Natural killer cell (primary cell): ENCODE measurements at places on chromosomes 7 and 10. TPM values are rescaled to one million over a fixed set of nuclear protein-coding genes. Genes with fewer than 3 reads are reported as not detected.

DNA sequence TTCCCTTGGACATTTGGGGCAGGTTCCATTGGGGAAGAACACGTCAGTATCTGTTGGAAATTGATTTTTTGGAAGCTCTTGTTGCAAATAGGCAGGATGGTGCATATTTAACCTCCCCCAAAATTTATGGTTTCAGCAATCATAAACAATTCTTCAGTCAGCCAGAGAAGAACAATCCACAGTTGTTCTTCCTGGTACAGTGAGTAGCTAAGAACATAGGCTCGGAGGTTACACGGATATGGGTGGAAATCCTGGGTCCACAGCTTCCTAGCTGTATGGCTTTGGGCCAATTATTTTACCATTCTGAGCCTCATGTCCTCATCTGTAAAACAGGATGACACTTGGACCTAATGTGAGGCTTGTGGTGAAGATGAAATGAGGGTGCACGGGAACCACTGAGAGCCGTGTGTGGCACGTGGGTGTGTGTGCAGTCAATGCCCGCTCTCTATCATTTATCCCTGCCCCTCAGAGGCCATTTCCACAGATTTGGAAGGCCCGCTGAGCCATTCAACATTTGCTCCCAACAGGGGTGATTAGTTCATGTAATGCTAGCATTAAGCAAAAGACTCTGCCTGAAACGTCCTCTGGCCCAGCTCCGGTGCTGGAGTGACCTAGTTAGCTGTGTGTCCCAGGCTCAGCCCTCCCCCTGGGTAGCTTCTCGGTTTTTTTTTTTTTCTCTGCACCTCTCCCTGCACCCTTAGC is 9.7 kb downstream of the CAMK1D start:
- H3K4me3 ChIP-seq, result no peak overlapping the region
- peaks cover 15% of the 10 kb centered on the region for H3K4me1 ChIP-seq
- no peaks in the 10 kb centered on the region for H3K27me3 ChIP-seq
- peak overlapping the region; percentile 24 for H3K27ac ChIP-seq

Gene CDNF
- 2.2 TPM for total RNA-seq

- no peak overlapping the region for H3K27ac ChIP-seq
- H3K36me3 ChIP-seq, result peaks cover 32% of the 10 kb centered on the region
- H3K4me1 ChIP-seq, result no peaks in the 10 kb centered on the region
Measured at GRCh38 chr7:149586646-149587645, 89.3 kb upstream of the ZNF746 start.

- peaks cover 82% of the 10 kb centered on the region for H3K36me3 ChIP-seq
- DNase-seq, result no peak
- H3K27me3 ChIP-seq, result no peaks in the 10 kb centered on the region
- H3K4me1 ChIP-seq, result peaks cover 11% of the 10 kb centered on the region
Measured at GRCh38 chr7:128311013-128311412, 32.7 kb downstream of the RBM28 start.

Gene ADAM12
- total RNA-seq, result 1.8 TPM

DNA sequence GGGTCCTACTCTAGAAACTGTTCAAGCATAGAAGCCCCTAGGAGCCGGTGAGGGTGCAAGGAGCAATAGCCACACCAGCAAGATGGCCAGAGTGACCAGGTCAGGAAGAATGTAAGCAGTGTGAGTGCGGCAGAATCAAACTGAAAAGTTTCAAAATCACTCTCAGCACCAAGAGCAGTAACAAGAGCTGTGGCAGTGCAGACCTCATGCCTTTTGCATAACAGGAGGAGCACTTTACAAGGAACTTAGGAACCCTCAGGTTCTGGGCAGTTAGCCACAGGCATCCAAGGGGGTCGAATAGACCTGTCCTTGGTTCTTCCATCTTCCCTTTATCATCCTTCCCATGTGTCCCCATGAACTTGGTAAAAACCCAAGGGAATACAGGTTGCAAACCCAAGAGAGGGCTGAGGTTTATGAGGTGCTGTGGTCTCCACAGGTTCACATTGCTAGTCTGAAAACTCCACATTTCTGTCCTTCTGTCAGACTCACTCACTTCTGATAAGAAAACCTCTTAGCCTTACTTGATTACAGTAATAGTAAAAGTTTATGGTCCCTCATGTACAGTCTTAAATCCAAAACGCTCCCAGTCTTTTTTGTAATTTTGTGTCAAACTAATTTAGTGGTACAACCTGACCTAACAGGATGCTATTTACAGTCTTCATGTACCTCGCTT is 78.4 kb downstream of the PON1 start:
- no peaks in the 10 kb centered on the region for H3K27me3 ChIP-seq
- no peak overlapping the region for H3K27ac ChIP-seq
- no peaks in the 10 kb centered on the region for H3K4me1 ChIP-seq
- no peaks in the 10 kb centered on the region for H3K36me3 ChIP-seq

DNA sequence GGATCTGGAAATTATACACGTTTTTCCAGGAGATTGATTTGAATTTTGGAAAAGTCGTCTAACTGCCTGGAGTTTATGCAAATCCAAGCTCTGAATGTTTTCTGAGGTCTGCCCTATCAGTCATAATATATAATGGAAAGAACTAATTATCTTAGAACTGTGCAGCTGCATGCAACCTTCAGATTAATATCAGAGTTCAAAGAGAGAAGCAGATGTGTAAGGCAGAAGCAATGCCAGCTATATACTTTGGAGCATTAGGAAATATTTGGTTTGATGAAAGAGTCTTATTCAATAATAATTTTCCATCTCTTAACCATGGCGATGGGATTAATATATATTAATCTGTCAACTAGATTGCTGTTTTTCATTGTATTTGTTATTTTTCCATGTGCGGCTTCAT is 500.9 kb downstream of the NEBL start:
- no peaks in the 10 kb centered on the region for H3K4me1 ChIP-seq
- H3K4me3 ChIP-seq, result no peak overlapping the region
- DNase-seq, result no peak
- no peaks in the 10 kb centered on the region for H3K36me3 ChIP-seq

Gene CUL2
- total RNA-seq, result 41.3 TPM
